ENCODE measurements at places on chromosomes 7 and 10. TPM values are rescaled to one million over a fixed set of nuclear protein-coding genes. Genes with fewer than 3 reads are reported as not detected.

SPDYE6 gene
- not detected for total RNA-seq

GLI3 gene
- total RNA-seq, result 16.3 TPM

RBM33 gene
- total RNA-seq, result 93.9 TPM

HOGA1 gene
- 0.31 TPM for total RNA-seq

DPP6 gene
- 88.6 TPM for total RNA-seq

DIP2C gene
- 68.2 TPM for total RNA-seq

ENTPD7 gene
- total RNA-seq, result 11.3 TPM

HMX2 gene
- total RNA-seq, result not detected

HOXA4 gene
- total RNA-seq, result not detected

IFIT2 gene
- 2.2 TPM for total RNA-seq

GIMAP5 gene
- 2.2 TPM for total RNA-seq

TMEM196 gene
- 12.8 TPM for total RNA-seq

SSC4D gene
- 0.63 TPM for total RNA-seq

HOXA9 gene
- not detected for total RNA-seq

SRRM3 gene
- total RNA-seq, result 16.9 TPM

CYP2C8 gene
- total RNA-seq, result 3.4 TPM

SUPV3L1 gene
- 41.0 TPM for total RNA-seq

TEX36 gene
- not detected for total RNA-seq

NKX6-2 gene
- total RNA-seq, result not detected

SFTPA1 gene
- total RNA-seq, result not detected

MTPN gene
- total RNA-seq, result 141 TPM

UPK3BL2 gene
- 10.3 TPM for total RNA-seq

KCNH2 gene
- 17.2 TPM for total RNA-seq

CDNF gene
- total RNA-seq, result not detected
